Stimulated activated CD4-positive, alpha-beta T cell treated with anti-CD3 and anti-CD28 coated beads, Interleukin-4, amount 100 ng/mL, for 48 hours (primary cell): ENCODE measurements at places on chromosomes 16 and 17.
A peak's percentile ranks its signal among the peaks of the same experiment; 100 is the strongest.

GRCh38 chr17:6104956-6105648 lies 34.9 kb downstream of the WSCD1 start:
- DNase-seq = no peak

DNA sequence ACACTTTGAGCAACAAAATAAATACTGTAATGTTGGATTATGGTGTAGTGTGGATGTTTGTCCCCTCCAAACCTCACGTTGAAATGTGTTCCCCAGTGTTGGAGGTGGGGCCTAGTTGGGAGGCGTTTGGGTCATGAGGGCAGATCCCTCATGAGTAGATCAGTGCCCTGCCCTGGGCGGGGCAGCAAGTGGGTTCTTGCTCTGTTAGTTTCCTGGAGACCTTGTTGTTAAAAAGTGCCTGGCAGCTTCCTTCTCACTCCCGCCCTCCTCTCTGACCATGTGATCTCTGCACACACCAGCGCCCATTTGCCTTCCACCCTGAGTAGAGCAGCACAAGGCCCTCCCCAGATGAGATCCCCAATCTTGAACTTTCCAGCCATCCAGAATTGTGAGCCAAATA lies 67.7 kb downstream of the MPRIP start:
- no peak for DNase-seq

GRCh38 chr17:48804936-48805411 lies 12.1 kb downstream of the TTLL6 start:
- DNase-seq = peak; percentile 65

DNA sequence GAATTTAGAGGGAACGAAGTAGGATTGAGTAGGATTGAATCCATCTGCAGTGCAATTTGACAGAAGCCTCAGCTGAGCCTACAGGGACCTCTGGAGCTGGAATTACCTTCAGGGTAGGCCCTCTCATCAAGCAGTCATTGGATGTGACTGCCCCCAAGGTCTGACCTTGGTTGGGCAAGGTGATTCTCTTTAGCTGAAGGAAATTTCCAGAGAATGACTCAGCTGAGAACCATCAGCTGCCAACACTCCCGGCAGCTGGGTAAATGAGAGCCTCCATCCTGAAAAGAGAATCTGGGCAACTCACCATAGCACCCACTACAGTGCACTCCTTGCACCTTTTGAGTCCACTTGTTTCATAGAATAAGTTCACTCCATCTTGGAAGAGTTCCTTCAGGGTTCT lies 113.5 kb upstream of the MED13 start:
- no peak for DNase-seq

- DNase-seq = no peak
Observed at GRCh38 chr16:3979070-3979469, 98.6 kb upstream of the CREBBP start.

GRCh38 chr16:57639172-57639887 lies 10.9 kb downstream of the ADGRG1 start:
- DNase-seq = no peak

- no peak for DNase-seq
Observed at GRCh38 chr17:82050152-82050760, 1.4 kb downstream of the RFNG start.

GRCh38 chr17:45411348-45412105 lies 21.1 kb downstream of the ARHGAP27 start:
- no peak for DNase-seq

DNA sequence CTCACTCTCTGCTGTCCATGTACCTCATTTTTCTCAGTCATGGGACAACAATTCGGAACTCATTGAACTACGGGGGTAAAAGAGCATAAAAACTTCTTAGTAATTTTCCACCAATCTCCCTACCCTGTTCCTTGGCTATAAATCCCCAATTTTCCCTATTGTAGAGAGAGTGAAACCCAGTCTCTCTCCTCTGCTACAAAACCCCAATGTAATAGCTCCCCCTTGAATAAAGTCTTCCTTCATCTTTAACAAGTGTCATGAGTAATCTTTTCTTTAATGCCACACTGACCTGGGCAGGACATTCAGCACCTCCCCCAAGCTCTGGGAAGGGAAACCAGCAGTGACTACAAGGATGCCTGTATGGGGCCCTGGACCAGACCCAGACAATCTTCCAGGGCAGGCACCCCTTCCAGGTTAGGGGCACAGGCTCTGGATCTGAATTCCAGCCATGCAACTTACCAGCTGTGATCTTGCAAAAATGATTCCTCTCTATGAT lies 10.2 kb upstream of the EIF1 start:
- DNase-seq = no peak

- DNase-seq = peak; percentile 37
Observed at GRCh38 chr16:57091975-57092785, at the start of gene CPNE2. TSS of gene CPNE2 (plus strand) at chr16:57092583. CDS start at chr16:57110743, 18,160 bp downstream.

GRCh38 chr16:79993629-79994209 lies 393.2 kb upstream of the MAF start:
- DNase-seq = no peak

- DNase-seq = no peak
Observed at GRCh38 chr16:23343643-23344612, 41.8 kb downstream of the SCNN1B start.

DNA sequence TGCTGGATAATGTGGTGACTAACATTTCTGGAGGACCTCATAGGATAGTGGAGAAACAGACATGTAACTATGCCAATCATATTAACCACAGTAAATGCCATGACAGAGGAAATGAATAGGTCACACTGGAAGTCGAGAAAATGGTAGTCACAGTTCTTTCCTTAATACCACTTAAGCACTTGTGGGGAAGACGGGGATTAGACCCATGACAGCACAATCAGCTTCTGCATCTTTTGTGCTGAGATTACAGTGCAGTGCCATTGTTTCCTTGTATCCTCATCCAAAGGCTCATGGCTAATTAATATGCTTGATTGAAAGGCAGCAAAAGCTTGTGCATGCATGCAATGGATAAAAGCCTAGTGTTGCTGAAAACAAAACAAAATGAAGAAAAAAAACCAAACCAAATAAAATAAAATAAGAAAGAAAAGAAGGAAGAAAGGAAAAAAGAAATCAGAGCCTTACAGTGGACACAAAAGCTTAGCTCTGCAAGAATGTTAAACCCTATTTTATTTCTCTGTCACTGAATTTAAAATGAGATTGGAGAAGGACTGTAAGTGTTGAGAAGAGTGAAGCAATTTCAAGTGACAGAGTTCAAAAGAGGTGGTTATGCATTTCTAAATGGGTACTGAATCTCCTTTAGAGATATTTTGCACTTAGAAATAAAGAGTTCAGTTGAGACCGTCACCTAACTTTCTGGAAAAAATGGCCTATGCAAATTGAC lies 1011.9 kb downstream of the CDH8 start:
- no peak for DNase-seq

- DNase-seq = no peak
Observed at GRCh38 chr17:54992797-54993639, 24.5 kb downstream of the STXBP4 start.

- DNase-seq = no peak
Observed at GRCh38 chr16:58107709-58108108, 21.5 kb downstream of the CFAP20 start.

DNA sequence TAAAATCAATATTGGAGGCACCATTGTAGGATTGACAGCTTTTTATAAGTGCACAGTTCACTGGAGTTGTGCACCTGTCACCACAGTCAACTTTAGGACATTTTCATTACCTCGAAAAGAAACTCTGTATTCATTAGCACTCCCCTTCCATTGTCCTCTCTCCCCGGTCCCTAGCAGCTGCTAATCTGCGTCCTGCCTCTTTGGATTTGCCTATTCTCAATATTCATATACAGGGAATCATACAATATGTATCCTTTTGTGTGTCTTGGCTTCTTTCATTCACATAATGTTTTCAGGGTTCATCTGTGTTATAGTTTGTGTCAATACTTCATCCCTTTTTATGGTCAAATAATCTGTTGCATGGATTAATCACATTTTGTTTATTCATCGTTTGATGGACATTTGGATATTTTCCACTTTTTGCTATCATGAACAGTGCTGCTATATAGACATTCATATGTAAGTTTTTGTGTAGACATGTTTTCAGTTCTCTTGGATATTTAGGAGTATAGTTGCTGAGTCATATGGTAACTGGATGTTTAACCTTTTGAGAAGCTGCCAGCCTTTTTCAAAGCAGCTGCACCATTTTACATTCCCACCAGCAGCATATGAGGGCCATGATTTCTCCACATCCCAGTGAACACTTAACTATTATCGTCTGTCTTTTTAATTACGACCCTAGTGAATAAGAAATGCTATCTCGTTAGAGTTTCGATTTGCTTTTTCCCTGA lies 9.8 kb downstream of the DNAJA3 start:
- no peak for DNase-seq

- DNase-seq = no peak
Observed at GRCh38 chr17:43679911-43680310, 18.2 kb upstream of the MEOX1 start.

DNA sequence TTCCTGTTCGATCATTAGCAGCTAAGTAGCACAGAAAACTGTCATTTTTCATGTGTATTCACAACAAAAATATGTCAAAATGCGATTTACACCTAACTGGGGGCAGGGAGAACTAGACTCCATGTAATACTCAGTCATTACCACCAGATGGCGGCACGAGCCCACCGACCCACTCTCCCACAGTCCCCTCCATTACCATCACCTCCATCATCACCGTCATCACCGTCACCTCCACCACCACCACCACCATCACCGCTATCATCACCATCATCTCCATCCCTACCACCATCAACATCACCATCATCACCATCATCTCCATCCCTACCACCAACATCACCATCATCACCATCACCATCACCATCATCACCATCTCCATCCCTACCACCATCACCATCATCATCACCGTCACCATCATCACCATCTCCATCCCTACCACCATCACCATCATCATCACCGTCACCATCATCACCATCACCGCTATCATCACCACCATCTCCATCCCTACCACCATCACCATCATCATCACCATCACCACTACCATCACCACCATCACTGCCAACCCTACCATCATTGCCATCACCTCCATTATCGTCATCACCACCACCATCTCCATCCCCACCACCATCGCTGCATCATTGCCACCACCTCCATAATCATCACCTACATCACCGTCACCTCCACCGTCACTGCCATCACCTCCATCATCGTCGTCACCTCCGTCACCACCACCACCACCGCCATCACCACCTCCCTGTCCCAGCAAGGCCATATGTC lies 14.4 kb downstream of the NDUFAF8 start:
- peak; percentile 45 for DNase-seq

DNA sequence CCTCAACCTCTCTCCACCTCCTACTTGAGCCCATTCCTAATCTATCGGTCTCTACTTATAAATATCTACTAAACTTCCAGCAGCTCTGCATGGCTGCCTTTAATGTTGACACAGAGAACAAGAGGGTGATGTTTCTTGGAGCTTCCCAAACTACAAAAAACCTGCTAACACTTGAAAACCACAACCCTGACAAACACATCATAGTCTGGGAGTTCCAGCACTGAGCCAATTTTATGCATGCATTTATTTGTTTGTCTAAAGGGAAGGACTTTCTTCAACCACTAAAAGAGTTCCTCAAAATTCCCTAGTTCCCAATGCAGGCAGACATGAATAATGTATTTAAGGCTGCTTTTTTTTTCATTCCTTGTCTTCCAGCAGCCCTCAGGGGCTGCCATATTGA lies 331.8 kb upstream of the XYLT1 start:
- no peak for DNase-seq

GRCh38 chr16:78832100-78832499 lies 732.6 kb downstream of the WWOX start:
- no peak for DNase-seq

GRCh38 chr16:51049276-51049675 lies 101.8 kb downstream of the SALL1 start:
- DNase-seq = no peak

GRCh38 chr16:30548416-30549253 lies 9.5 kb downstream of the ZNF764 start:
- no peak for DNase-seq

DNA sequence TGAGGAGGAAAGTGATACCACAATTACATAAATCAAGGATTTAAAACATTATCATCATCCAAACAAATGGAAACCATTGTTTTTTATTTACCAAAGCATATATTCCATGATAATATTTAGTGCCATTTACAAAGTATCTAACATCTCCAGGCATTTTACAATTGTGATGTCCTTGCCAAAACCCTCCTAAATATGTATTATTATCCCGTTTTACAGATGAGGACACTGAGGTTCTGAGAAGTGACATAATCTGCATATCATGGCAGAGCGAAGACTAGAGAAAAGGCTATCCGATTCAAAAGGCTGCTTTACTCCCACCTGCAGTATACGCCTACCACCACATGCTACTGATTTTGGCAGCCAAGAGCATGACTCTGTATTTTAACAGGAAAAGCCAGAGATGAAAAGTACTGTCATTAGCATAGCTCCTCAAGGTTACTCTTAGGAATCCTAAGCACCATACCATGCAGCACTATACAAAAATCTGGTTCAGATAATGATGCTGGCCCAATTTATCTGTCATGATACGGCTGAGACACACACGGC lies 301.4 kb downstream of the CA10 start:
- DNase-seq = no peak

- DNase-seq = no peak
Observed at GRCh38 chr17:11239379-11239970, 1.5 kb upstream of the SHISA6 start.
